ENCODE measurements at places on chromosomes 7 and 10. TPM values are rescaled to one million over a fixed set of nuclear protein-coding genes. Genes with fewer than 3 reads are reported as not detected.

- no peak for DNase-seq
Observed at GRCh38 chr10:76451911-76452310, 1020.5 kb downstream of the LRMDA start.

DNA sequence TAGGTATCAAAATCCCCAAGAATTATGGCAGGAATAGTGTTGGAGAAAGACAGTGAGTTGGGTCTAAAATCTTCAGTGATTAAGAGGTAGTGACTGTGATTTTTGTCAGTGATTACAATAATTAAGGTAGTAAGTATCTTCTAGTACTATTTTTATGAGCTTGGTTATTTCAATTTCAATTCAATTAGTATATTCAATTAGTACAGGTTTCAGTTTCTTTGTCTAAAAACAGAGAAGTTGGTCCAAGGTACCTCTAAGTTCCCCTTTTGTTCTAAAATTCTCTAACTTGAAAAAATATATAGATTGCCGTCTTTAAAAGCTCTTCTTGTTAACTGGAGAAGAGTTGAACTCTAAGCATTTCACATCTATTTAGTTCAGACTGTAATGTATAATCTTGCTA is 82.9 kb downstream of the OTUD1 start:
- DNase-seq = no peak

The NRP1 gene
- 99.4 TPM for polyA plus RNA-seq

GRCh38 chr7:128076796-128077271 is 45.6 kb upstream of the LRRC4 start:
- DNase-seq = peak; percentile 83

- no peak for DNase-seq
Observed at GRCh38 chr7:90621747-90622140, 25.6 kb downstream of the CDK14 start.

DNA sequence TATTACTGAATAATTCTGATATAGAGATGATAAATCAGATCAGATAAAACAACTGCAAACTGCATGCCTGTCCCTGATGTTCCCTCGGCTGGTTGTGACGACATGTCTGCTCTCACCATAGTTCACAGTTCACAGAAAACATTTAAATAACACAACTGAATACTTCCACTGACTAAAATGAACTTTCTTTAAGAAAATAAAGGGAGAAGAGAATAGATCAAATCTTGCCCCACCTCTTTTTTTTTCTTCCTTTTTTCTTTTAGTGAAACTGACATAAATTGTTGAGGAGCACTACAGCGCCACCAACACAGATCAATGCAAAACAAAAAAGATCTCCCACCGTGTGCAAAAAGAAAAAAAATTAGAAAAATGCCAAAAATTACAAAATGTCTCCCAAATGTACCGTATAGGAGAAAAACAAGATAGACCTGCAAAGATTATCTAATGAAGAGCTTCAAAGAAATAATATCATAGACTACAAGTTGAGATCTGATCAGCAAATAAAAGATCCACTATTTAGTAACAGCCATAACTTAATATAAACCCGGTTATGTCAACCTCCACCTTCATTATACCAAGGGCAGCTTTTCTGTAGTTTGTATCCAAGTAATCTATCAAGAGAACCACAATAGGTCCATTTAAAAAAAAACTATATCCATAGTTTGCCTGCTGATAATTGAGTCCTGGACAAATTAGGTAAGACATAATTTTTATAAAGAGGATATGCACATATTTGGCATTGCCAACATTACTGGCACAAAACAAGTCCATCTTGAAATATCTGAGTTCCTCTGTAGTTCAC is 30.7 kb upstream of the EPC1 start:
- DNase-seq = peak; percentile 92

- no peak for DNase-seq
Observed at GRCh38 chr7:99105756-99106155, 38.2 kb downstream of the SMURF1 start.

- no peak for DNase-seq
Observed at GRCh38 chr10:60937784-60938654, 6.0 kb downstream of the RHOBTB1 start.

DNA sequence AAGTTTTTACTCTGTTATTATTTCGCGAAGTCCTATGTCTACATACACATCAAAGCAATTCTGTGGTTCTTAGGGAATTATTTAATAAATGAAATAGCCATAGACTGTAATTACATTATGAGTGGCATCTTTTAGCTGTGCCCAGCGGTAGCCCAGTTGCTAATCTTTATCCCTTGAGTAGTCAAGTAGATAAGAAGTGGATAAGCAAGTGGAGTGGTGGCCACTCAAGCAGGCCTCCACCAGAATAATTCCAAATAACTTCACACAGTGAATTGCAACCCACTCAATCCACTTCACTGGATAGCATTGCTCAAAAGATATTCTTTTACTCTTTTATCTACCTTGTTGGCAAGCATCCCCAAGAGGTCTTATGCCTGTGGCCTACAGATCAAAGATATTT is 349.7 kb downstream of the AUTS2 start:
- DNase-seq = no peak

GRCh38 chr7:18064242-18064838 is 36.7 kb upstream of the PRPS1L1 start:
- no peak for DNase-seq

The STEAP1 gene
- polyA plus RNA-seq = 3.5 TPM

DNA sequence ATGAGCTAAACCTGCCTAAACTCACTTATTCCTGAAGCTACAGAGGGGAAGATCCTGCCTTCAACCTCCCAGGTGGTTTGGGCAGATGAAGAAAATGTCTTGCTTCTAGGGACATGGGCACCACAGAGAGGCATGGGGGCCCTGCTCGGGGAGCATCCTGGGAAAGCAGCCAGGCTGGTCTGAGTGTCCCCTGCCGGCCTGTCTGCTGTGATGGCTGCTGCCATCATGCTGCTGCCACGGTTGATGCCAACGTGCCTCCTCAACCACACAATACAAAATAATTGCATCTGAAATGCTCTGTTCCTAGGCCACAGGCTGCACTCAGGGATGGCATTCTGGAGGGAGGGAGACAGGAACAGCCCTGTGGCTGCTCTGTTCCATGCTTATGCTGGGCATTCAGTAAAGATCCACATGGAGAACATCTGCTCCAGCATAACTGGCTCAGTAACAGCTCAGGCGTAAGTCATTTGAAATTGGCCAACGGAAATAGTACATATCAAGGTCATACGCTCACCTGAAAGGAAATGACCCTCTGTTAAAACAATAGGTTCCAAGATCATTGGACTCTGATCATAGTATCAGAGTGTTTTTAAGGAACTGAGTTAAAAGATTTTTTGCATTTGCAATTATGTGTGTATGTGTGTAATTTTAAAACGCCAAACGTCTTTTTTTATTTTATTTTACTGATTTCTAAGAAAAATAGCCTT is 299.0 kb downstream of the TNS3 start:
- DNase-seq = no peak

GRCh38 chr7:157402388-157402703 is 65.5 kb downstream of the DNAJB6 start:
- DNase-seq = no peak

DNA sequence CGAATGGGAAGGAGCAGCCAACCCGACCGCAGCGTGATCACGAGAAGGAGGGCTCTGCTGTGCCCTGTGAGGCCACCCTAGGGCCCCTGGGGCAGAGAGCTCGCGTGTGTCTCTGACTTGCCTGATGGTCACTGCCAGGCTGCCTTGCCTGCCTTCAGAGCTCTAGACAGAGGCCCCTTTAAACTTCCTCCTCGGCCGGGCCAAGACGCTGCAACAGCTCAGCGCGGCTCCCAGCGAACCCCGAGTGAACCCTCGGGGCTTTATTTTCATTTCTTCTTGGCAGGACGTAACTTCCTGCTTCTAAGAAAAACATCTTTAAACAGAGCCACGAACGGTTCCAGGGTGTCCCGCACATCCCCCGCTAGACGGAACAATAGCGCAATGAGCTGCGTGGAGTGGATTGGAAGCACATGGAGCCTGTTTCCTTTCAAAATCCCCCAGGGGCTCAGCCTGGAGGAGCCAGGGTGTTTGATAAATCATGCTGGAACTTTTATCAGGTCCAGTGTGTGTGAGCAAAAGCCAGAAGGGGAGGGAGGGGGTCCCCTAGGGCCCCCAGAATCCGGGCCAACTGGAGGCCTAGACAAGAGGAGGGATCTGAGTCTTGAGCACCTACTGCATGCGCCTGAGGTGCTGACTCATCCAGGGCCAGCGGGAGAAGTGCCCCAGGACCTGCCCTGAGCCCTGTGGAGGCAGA is 134.1 kb upstream of the GDF10 start:
- peak; percentile 85 for DNase-seq

GRCh38 chr7:149853157-149853556 is 15.0 kb downstream of the ZNF862 start:
- no peak for DNase-seq

GRCh38 chr7:17247357-17247756 is 51.1 kb upstream of the AHR start:
- no peak for DNase-seq

The UNCX gene
- polyA plus RNA-seq = not detected

DNA sequence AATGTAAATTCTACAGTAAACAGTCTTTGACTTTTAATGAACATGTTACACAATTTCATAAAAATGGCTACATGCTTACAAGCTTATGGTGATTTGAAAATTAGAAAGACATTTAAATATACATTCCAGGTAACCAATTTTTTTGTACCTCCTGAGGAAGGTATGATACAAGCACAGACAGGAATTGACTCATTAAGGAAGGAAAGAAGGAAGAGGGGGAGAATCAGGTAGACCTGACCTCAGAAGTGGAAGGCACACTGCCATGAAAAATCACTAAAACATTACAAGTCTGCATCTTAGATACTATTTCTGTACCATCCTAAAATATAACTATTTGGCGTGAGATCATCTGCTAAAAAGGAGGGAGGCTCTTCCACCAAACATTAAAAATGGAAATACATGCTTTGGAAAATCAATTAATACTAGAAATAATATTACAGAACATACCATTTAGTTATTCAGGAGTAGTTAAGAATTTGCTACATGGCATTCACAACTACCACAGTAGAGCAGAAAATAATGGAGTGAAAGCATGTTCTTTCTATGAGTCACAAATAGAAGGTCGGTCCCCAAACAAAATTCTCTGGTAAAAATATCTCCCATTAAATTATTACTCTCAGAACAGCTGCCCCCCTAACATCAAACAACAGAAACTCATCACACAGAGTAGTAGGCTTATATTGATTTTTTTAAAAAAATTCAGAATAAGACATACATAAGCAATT is 15.2 kb downstream of the RAB11FIP2 start:
- DNase-seq = no peak

DNA sequence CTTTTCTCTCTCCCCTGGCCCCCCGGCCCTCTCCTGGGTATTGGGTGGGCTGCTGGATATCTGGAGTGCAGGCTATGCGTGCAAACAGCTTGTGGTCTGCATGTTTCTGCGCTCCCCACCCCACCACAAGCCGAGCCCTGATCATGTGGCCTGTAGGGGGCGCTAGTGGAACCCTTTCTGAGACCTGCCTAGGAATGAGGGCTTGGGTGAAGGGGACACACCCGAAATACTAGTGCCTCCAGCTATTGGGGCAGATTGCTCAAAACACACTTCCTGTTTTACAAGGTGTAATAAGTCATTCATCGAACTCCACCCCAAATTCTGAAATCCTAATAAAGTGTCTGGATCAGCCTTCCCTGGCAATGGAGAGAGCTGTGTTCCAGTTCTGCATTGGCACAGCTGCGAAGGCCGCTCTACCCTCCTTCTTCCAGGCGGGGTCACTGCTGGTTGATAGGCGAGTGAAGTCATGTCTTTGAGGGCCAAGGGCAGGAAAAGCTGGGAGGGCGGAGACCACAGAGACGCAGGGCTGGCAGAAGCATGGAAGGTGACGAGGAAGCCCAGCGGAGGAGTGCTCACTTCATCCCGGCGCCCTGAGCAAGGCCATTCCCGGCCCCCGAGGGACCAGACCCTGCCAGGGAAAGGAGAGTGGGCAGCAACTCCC is 19.8 kb upstream of the PRRT4 start:
- no peak for DNase-seq

- no peak for DNase-seq
Observed at GRCh38 chr10:116014871-116015582, 258.0 kb downstream of the GFRA1 start.

- peak; percentile 98 for DNase-seq
Observed at GRCh38 chr10:5944389-5945189, 32.8 kb downstream of the IL15RA start.

The PRKAR1B gene
- polyA plus RNA-seq = 31.3 TPM

The TMEM130 gene
- polyA plus RNA-seq = 8.5 TPM

- DNase-seq = no peak
Observed at GRCh38 chr10:69065406-69066361, 22.2 kb upstream of the SRGN start.

The LRRD1 gene
- 0.46 TPM for polyA plus RNA-seq

- DNase-seq = no peak
Observed at GRCh38 chr7:32039000-32039756, 31.0 kb downstream of the PDE1C start.

DNA sequence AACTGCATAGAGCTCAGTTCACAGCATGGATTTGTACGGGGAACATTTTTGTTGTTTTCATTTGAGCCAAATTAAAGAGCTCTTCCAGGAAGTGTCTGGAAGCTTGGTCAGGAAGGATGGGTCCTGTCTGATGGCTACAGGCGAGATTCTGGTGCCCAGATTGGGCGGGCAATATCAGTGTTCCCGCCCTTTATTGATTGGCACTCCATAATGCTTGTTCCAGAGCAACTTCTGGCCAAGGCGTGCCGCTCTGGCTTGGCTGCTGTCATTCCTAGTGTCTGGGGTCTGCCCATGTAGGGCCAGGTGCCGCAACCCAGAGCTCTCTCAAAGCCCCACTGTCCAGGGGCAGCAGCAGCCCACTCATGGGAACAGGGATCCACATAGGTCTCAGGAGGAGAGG is 45.9 kb downstream of the RAMP3 start:
- DNase-seq = no peak

DNA sequence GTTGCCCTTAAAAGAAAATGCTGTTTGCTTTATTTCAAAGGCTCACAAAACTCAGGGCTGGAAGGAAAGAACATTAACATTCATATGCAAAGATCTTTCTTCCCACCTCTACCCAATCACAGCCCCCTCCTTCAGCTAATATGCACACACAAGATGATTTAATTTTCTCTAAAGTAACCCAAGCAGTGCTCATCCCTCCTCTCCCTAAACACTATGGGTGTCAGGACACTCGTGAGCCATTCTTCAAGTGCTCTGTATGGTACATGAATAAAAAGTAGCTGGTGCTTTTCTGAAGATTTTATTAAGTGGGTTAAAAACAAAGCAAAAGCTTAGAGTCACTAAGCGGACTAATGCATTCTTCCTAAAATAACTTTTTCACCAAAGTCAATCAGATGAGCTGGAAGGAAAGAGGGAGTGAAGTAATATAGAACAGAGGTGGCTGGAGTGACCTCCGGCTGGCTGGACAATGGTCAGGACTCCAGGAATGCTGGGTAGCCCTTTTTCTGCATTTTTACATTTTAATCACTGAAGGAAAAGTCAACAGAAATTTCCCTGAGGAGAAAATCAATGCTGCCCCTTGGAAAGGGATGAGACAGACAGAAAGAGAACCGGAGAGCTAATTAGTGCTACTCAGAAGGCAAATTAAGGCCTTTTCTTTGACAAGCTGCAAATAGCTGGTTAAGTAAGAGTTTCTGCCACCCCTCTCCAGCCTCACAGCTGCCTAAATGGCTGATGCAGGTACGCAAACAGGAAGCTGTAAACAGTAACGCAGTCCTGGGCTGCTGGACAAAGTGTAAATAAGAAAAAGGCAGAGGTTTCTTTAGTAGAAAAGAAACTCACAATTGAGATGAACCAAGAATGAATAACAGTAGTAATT is 6.6 kb downstream of the DGKI start:
- DNase-seq = no peak

GRCh38 chr10:113631684-113632367 is 32.0 kb downstream of the NRAP start:
- DNase-seq = no peak

- no peak for DNase-seq
Observed at GRCh38 chr10:62463364-62463763, 89.2 kb downstream of the ZNF365 start.

Data from muscle of back (tissue), 13 donors.